ENCODE measurements at places on chromosomes 2 and 18. TPM values are rescaled to one million over a fixed set of nuclear protein-coding genes. Genes with fewer than 3 reads are reported as not detected.

- no peak for DNase-seq
Observed at GRCh38 chr18:69123421-69123820, 277.3 kb upstream of the DOK6 start.

The FAM228A gene
- 1.1 TPM for total RNA-seq

The PRKRA gene
- 51.0 TPM for total RNA-seq

- no peak for DNase-seq
Observed at GRCh38 chr2:179467111-179467510, 202.5 kb upstream of the SESTD1 start.

DNA sequence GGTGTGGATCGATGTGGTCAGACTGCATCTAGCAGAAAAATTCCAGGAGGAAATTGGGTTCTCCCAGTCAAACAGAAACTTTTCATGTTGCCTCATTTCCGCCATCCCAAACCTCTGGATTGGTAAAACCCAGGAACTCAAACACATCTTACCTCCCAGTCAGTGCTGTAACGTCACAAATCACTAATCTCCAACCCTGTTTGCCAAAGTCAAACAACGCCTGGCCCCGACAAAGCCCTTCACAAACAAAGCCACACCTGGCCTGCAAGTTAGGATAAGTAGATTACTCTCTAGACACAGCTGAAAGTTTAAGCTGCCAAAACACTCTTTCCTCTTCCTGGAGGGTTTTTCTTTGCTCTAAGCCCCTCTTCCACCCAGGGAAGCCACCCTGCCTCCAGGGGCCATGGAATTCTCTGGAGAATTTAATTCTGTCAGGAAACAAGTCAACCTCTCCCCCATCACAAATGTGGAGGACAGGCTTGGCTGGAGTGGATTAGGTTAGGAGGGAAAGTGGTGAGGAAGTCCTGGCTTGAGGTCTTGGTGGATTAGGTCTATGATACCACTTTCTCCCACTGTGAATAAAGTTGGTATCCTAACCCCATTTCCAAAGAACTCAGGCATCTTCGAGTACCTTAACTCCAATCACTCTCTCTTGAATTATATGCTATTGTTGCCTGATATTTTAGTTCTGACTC, 86.7 kb downstream of the LYPD6B start:
- no peak for DNase-seq

DNA sequence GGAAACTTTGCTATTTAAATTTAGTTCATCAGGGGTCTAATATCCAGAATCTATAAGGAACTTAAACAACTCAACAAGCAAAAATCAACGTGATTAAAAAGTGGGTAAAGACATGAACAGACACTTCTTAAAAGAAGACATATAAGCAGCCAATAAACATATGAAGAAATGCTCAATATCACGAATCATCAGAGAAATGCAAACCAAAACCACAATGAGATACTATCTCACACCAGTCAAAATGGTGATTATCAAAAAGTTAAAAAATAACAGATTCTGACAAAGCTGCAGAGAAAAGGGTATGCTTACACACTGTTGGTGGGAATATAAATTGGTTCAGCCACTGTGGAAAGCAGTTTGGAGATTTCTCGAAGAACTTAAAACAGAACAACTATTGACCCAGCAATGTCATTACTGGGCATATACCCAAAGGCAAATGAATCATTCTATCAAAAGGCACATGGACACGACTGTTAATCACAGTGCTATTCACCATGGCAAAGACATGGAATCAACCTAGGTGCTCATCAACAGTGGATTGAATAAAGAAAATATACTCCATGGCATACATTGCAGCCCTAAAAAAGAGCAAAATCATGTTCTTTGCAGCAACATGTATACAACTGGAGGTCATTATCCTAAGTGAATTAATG, 189.9 kb downstream of the SLC4A10 start:
- no peak for DNase-seq

The SERPINB11 gene
- total RNA-seq, result not detected

GRCh38 chr2:65565681-65566080, 133.3 kb upstream of the SPRED2 start:
- DNase-seq, result no peak

- DNase-seq, result no peak
Observed at GRCh38 chr2:239116456-239117246, 268.8 kb downstream of the TWIST2 start.

DNA sequence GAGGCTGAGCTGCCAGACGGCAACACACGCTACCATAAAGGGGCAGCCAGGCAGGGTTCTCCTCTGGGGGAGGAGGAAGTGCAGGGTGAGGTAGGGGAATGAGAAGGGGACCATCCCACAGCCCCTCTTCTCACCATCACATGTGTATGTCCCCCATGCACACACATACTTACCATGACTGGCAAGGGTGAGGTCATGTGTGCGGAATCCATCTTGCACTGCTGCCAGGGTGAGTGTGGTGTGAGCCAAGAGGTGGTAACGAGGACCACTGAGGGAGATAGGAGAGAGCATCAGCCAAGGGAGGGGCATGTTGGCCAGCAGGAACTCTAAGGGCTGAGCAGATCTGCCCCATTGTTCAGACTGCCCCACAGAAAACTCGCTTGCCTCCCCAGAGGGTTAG, 7.1 kb downstream of the WDR54 start:
- no peak for DNase-seq

DNA sequence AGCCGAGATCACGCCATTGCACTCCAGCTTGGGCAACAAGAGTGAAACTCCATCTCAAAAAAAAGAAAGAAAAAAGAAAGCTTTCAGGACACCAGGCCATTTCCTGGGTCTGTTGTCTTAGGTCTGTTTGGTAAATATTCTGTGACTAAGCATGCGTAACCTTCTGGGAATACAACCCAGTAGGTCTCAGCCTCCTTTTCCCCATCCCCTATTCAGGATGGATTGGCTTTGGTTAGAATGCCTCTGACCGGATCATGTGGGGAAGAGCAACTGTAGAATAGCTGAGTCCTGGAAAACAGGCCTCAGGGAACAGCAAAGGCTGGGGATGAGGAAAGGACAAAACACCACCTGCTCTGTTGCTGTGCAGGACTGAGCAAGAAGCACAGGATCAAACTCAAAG, 1.6 kb upstream of the PDCL3 start:
- no peak for DNase-seq

The SPP2 gene
- not detected for total RNA-seq

The SMAD7 gene
- 36.8 TPM for total RNA-seq

Data from posterior vena cava (tissue), 2 donors.